ENCODE measurements at places on chromosomes 4 and X. TPM values are rescaled to one million over a fixed set of nuclear protein-coding genes. Genes with fewer than 3 reads are reported as not detected.

- DNase-seq, result no peak
Measured at GRCh38 chr4:87410157-87410556, 12.2 kb upstream of the NUDT9 start.

Gene TEX11
- total RNA-seq, result not detected

- no peak for DNase-seq
Measured at GRCh38 chrX:6803607-6804006, 268.7 kb upstream of the VCX3A start.

Gene ABCG2
- total RNA-seq, result 0.67 TPM

GRCh38 chr4:23297327-23297726 is 592.5 kb downstream of the PPARGC1A start:
- no peak for DNase-seq

- no peak for DNase-seq
Measured at GRCh38 chr4:47415719-47416118, 47.8 kb downstream of the COMMD8 start.

GRCh38 chr4:128228845-128229795 is 58.5 kb downstream of the PGRMC2 start:
- no peak for DNase-seq

GRCh38 chr4:7460566-7460965 is 25.8 kb upstream of the PSAPL1 start:
- no peak for DNase-seq

Gene ALAS2
- total RNA-seq, result not detected

All from activated naive CD8-positive, alpha-beta T cell treated with anti-CD3 and anti-CD28 coated beads, Interleukin-2, amount 10 ng/mL, durations not matched to agents 7 days and 5 days (primary cell).